Fibroblast of skin of right quadriceps (primary cell): ENCODE measurements at places on chromosomes 12 and 14.

- no peak for DNase-seq
These were observed 566.5 kb downstream of the LRFN5 start for GRCh38 chr14:42173206-42173605.

- no peak for DNase-seq
These were observed 743.2 kb downstream of the TMEM121 start for GRCh38 chr14:106269451-106270204.

- peak; percentile 24 for DNase-seq
These were observed 22.3 kb downstream of the MNAT1 start for GRCh38 chr14:60756847-60757246.

- no peak for DNase-seq
These were observed 27.8 kb upstream of the FAM222A start for GRCh38 chr12:109685574-109686447.

- DNase-seq = peak; percentile 39
These were observed 7.2 kb downstream of the SLC38A1 start for GRCh38 chr12:46261646-46262045.

- DNase-seq = no peak
These were observed 1131.0 kb downstream of the BCL11B start for GRCh38 chr14:98140862-98141530.

- DNase-seq = no peak
These were observed 158.9 kb downstream of the PIWIL1 start for GRCh38 chr12:130496516-130497120.

DNA sequence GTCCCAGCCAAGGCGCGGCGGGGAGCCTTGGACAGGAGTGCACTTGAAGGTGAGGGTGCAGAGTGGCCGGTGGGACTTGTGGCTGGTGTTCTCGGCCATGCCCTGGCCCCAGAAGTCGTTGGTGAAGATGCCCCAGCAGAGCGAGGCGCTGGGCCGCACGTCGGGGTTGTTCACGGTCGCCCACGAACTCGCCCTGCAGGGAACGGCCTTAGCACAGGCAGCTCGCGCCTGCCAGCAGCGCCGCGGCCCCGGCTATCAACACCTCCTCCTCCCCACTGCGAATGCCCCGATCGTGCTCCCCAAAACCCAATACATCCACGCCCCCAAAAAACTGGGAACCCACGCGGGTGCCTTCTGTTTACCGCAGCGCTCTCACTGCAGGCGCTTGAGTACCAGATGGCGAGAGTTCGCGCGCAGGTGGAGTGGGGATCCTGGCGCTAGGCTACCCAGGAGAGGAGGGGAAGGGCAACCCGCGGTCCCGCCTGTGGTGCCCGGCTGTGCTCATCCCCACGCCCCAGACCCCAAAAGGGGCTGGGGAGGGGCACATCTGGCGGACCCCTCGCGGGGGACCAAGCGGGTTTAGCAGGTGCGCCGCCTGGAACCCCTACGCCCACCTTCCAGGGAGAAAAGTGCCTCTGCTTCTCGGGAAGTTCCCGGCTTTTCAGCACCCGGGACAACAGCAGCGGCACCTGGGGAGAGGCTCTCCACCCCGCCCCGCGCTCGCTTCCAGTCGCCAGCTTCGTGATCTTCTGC lies 386.3 kb upstream of the TMTC1 start:
- DNase-seq = no peak

DNA sequence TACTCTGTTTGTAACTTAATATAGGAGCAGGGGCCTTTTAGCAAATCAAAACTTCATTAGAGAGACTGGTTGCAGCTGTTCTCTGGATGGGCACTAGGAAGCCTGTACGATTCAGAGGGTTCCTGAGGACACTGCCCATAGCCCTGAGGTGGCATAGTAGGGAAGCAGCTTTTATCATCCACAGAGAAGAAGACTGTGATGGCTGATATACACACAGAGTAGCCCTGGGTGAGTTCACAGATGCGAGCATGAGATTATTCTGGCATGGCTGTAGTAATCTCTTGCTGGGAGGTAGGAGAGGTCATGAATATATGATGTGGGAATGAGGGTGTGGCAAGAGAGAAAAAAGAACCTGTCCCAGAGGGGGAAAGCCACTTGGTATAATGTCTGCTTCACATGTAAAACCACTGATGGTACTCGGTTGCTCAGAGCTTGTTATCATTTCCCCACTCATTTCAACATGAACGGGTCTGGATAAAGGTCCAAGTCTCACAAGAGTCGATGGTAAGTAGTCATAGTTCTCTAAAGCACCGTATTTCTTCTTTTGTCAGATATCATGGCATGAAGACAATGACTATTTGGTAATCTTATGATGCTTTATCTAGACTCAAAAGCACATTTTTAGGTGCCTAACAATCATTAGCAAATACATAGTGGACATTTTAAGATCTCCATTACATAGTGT lies 52.0 kb downstream of the PEBP1 start:
- DNase-seq = no peak

DNA sequence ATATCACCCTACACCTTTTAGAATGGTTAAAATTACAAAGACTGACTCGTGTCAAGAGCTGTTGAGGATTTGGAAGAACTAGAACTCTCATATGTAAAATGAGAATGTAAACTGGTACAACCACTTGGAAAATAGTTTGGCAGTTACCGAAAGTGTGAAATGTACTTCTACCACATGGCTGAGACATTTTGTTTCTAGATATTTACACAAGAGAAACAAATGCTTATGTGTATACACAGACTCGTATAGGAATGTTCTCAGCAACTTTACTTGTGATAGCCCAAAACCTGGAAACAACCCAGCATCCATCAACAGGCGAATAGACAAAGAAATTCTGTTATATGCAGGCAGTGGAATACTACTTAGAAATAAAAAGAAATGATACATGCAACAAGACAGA lies 103.0 kb downstream of the BRMS1L start:
- no peak for DNase-seq

GRCh38 chr14:66196670-66197069 lies 289.5 kb upstream of the CCDC196 start:
- no peak for DNase-seq
